Renal cortical epithelial cell (primary cell): ENCODE measurements at places on chromosomes 16 and 17.

DNA sequence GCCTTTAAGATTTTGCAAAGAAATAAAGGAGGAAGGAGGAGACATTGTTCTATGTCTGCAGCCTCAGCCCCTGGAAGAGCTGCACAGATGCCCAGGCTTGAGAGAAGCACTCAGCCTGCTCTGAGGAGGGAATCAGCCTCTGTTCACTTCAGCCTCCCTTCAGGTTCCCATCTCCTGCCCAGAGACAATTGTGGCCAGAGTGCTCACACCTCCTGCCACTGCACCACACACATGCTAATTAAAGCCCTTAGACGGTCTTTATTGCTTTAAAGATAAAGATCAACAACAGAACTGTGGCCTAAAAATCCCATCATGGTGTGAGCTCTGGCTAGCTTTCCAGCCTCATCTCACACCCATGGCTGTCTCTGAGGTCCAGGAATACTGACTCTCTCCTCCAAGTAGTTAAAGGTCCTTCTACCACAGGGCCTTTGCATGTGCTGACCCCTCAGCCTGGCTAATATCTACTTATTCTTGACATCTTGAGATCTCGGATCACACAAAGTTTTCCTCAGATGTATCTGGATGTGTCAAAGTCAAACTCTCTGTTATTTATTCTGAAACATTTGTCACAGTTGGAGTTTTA is 33.8 kb downstream of the CHD9NB start:
- no peak for DNase-seq

- DNase-seq, result peak; percentile 13
These were observed 93.3 kb downstream of the TOX3 start for GRCh38 chr16:52453644-52454043.

DNA sequence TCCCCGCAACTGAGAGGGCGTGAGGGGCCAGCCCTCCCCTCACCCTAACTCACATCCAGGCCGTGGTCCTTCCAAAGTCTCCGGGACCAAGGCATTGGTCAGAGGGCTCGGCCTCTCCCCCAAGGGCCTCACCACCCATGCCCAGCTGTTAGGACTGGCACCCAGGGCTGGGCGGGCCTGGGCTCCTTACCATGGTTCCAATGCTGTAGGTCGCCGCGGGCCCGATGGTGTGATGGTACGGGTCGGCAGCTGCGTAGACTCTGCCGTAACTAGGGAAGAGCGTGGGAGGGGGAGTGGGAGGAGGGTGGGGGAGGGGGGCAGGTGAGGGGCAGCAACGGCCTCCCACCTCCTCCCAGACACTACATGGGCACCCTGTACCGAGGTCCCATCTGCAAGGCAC is 19.6 kb downstream of the ENGASE start:
- DNase-seq, result no peak

GRCh38 chr17:61468263-61468907 is 16.2 kb downstream of the TBX4 start:
- DNase-seq, result no peak

- DNase-seq, result no peak
These were observed 2.2 kb downstream of the TMEM132E start for GRCh38 chr17:34581446-34582184.

DNA sequence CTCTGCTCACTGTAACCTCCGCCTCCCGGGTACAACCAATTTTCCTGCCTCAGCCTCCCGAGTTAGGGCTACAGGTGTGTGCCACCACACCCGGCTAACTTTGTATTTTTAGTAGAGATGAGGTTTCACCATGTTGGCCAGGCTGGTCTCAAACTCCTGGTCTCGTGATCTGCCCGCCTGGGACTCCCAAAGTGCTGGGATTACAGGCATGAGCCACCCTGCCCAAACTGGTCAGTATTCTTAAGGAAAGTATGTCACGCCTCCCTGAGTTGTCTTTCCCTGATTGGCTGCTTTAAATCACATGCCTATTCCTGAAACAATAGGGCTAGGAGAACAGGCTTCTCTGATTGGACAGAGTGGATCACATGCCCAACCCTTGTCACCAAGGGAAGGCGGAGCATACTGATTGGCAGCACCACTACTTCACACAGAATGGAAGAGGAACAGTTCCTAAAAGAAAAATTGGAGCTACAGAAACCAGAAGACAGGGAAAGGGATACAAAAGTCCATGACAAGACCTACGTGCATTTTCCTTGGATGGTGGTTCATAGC is 17.6 kb upstream of the CYB5B start:
- DNase-seq, result no peak
